Retinal pigment epithelial cell (primary cell): ENCODE measurements at places on chromosomes 1 and 21.

- DNase-seq = no peak
Measured at GRCh38 chr21:44074315-44074958, 32.8 kb upstream of the PWP2 start.

GRCh38 chr1:38118976-38119375 lies 72.4 kb upstream of the POU3F1 start:
- DNase-seq = no peak

DNA sequence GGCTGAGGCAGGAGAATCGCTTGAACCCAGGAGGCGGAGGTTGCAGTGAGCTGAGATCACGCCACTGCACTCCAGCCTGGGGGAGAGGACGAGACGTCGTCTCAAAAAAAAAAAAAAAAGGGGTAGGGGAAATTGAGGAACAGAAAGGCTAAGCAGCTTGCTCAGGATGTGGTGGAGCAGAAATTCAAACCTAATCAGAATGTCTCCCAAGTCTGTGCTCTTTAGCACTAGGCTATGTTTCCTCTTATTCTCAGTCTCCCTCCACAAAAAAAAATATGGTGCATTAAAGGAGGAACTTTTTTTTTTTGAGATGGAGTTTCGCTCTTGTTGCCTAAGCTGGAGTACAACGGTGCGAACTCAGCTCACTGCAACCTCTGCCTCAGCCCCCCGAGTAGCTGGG lies 114.2 kb downstream of the SLC16A1 start:
- no peak for DNase-seq

DNA sequence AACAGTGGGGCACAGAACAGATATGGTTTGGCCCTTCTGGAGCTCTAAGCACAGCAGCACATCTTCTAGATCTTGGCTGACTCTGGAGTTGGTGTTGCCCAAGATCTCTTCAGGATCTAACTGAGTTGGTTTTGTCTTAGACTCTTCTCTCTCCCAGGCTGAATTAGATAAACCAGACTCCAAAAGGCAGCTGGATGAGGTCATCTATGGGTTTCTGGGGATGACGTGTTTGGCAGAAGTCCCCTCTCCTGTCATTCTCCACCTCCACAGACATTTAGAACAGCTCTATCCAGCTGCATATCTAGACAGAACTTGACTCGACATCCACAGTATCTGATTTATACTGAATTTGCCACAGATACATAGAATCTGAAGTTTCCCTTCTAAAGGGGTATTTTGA lies 75.3 kb downstream of the ST6GALNAC5 start:
- DNase-seq = no peak

DNA sequence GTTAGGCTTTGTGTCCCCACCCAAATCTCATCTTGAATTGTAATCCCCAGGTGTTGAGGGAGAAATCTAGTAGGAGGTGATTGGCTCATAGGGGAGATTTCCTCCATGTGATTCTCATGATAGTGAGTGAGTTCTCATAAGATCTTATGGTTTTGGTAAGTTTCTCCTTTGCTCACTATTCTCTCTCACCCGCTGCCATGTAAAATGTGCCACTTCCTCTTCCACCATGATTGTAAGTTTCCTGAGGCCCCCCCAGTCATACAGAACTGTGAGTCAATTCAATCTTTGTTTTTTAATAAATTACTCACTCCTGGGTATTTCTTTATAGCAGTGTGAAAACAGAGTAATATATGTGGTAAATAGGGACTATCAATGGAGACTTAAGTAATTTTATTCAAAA lies 434.5 kb upstream of the OLFM3 start:
- no peak for DNase-seq

DNA sequence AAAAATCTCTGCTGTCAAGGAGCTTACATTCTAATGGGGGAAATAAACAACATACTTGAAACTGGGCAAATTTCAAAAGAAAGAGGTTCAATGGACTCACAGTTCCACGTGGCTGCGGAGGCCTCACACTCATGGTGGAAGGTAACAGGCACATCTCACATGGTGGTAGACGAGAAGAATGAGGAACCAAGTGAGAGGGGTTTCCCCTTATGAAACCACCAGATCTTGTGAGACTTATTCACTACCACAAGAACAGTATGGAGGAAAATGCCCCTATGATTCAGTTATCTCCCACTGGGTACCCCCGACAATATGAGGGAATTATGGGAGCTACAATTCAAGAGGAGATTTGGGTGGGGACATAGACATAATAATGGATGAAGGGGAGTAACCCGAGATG lies 226.4 kb downstream of the ZP4 start:
- DNase-seq = no peak
